ENCODE measurements at places on chromosomes 7 and 10. TPM values are rescaled to one million over a fixed set of nuclear protein-coding genes. Genes with fewer than 3 reads are reported as not detected.

GRCh38 chr7:127153315-127153714, 99.4 kb downstream of the GRM8 start:
- DNase-seq = no peak

GRCh38 chr7:21946222-21946709, 567 bp upstream of the CDCA7L start:
- DNase-seq = no peak

Gene PRF1
- polyA plus RNA-seq = not detected

Gene TRPV5
- polyA plus RNA-seq = not detected

Gene HGF
- 177 TPM for polyA plus RNA-seq

- peak; percentile 48 for DNase-seq
Observed at GRCh38 chr7:128217967-128218652, 23.0 kb upstream of the LEP start.

- DNase-seq = no peak
Observed at GRCh38 chr10:22334414-22335172, 10.7 kb upstream of the SPAG6 start.

Gene ACSM6
- polyA plus RNA-seq = not detected

GRCh38 chr7:134926396-134926795, 59.9 kb upstream of the AGBL3 start:
- DNase-seq = no peak

DNA sequence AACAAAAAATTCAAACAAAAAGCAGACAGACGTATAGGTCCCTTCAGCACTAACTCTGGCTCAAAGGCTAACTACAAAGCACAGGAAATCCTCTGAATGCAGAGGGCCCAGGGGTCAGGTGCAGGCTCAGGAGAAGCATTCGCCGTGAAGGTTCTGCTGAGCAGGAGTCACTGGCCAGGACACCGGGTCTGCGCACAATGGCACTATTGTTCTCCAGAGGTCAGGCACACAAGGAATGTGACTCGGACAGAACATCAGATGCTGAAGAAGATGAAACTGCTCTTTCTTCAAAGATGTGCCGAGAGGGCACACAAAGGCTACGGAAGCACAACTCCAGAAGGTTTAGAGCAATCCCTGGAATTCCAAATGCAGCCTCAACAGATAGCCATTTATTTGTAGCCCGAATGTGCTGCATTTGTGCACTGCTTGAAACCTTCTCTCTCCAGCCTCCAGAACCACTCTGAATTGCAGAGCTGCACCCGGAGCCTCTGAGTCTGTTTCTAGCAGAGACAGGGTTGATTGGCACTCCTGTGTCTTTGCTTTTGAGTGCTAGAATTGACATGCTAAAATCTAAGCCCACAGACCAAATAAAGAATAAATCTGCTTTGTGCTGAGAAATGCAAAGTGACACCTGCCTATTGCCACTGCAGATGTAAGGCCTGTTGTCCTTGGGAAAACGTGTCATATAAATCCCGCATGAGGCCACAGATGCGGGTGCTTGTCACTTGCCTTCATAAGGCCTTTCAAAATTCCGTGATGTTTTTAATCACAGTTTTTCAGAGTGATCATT, 85.4 kb upstream of the AFAP1L2 start:
- DNase-seq = no peak

Gene DRGX
- not detected for polyA plus RNA-seq

DNA sequence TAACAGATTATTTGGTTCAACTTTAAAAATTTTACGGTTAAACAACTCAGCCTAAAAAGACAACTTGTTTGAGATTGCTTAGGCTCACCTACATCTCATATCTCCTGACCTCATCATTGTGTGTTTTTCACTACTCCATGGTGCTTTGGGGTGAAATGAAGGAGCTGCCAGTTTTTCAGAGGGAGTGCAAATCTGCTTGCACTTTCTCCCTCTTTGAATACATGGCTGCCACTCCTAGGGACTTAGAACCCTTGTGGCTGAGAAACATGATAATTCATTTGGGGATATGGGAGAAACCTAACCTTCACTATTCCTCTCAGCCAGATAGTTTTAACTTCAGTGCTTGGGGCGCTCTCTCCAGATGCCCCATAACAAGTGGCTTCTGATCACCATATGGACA, 2.7 kb downstream of the CCSER2 start:
- DNase-seq = no peak

DNA sequence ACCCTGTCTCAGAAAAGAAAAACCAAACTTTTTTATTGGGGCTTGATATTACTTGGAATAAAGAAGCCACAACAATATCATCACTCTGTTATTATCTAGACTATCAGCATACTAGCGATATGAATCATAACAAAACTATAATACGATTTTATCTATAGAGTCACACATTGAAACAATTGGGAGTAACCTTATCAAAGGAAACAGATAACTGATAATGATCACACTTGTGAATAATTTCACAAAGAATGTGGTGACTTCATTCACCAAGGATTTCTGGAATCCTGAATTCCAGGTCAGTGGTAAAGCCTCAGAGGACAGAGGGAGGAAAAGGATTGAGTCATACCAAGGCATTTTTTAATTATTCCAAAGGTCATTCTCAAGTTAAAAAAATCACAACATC, 32.1 kb upstream of the NMT2 start:
- DNase-seq = peak; percentile 96

Gene NPY4R2
- polyA plus RNA-seq = 0.03 TPM

Gene NUTM2D
- polyA plus RNA-seq = 1.1 TPM

DNA sequence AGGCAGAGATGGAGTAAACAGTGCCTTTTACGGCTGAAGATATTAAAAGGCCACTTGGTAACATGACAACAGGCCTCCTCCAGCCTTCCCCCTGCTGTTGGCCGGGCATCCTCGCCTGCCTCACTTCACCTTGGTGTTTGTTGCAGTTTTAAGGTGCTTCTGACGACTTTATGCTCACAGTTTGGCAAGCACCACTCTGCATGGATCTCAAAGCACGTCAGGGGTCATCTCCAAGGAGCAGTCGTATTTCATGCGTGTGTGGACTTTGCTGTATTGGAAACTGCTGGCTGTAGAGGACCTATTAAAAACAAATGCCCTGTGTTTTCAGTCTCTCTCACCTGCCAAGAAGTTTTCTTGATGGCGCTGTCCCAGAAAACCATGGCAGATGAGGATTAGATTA, 483.1 kb downstream of the RPS24 start:
- DNase-seq = no peak

DNA sequence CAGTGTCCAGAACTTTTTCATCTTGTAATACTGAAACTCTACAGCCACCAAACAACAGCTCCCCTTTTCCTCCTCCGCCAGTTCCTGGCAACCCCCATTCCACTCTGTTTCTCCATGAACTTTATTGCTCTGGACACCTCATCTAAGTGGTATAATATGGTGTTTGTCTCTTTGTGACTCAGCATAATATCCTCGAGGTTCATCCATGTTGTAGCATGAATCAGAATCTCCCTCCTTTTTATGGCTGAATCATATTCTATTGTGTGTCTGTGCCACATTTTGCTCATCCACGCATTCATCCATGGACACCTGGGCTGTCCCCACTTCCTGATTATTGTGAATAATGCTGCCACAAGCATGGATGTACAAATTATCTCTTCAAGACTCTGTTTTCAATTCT, 124.4 kb upstream of the FGFR2 start:
- no peak for DNase-seq

GRCh38 chr7:83161899-83162401, 734 bp downstream of the PCLO start:
- DNase-seq = no peak

DNA sequence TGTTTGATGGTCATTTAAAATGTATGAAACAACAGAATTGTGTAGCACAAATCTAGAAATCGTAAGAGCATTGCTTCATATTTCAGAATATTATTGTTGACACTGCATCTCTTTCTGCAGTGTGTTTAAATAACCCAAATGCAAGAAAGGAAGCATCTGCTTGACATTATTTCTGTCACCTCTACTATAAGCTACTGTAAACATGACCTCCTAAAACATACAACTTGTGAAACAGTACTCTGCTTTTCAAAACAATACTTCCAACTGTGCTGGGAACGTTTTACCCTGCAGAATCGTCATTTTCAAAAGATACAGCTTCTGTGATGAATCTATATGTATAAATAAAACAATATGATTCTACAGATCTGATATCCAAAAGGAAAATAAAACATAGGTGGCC, 82.0 kb downstream of the RNF133 start:
- peak; percentile 63 for DNase-seq

- DNase-seq = no peak
Observed at GRCh38 chr10:58358314-58358933, 23.6 kb downstream of the UBE2D1 start.

Gene PTF1A
- not detected for polyA plus RNA-seq
